CD4-positive, alpha-beta T cell treated with Interleukin-6 for 4 hours (primary cell): ENCODE measurements at places on chromosomes 4 and X.

GRCh38 chr4:23061431-23061830 is 368.7 kb downstream of the GBA3 start:
- no peak for DNase-seq

DNA sequence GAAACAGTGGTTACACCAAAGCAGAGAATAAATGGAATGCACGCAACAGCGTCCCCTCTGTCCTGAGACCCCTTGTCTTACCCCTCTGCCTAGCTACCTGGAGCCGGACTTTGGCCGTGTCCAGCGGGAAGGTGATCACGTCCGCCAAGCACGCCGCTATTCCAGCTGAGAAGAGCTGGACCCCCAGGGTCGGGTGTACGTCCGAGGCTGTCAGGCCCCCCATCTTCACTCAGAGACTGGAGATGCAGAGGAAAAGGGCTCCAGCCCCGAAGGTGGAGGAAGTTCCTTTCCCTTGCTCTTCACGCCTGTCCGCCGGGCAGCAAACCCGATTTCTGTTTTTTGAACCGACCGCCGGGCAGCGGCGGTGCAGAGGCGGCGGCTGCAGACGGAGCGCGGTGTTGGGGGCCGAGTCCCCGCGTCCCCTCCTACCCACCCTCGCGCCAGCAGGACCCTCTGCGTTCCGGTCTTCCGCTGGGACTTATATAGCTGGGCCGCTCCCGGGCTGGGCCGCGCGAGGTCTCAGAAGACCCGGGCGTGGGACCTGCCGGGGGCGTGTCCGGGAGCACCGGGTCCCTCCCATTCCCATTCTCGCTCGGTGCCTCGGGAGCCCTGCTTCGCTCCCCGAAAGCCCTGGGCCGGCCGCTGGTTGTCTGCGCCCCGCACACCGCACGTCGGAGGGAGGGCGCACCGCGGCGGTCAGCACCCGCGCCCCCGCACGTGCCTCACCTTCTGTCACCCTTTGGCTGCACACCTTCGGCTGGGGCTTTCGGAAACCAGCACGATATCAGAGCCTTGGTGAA is at the start of gene UCP1:
Gene UCP1 (minus strand): TSS at position 455 of the 800 bp plus-strand sequence. CDS start 232 bp downstream, at position 223.
- DNase-seq = no peak

DNA sequence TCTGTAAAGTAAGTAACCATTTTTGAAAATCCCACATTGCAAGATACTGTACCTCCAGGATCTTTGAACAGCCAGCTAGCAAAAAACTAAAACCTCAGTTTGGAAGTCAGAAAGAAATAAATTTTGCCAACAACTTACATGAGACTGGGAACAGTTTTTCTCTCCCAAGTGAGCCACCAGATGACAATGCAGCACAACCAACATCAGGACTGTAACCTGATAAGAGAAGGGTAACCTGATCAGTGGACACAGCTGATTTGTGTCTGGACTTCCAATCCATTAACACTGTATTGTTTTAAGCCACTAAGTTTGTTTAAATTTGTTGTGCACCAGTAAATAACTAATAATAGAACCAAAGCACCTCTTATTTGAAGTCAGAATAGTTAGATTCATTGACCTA is 923.3 kb downstream of the FAT4 start:
- DNase-seq = no peak

GRCh38 chr4:184583738-184584502 is 65.3 kb downstream of the CASP3 start:
- DNase-seq = no peak

DNA sequence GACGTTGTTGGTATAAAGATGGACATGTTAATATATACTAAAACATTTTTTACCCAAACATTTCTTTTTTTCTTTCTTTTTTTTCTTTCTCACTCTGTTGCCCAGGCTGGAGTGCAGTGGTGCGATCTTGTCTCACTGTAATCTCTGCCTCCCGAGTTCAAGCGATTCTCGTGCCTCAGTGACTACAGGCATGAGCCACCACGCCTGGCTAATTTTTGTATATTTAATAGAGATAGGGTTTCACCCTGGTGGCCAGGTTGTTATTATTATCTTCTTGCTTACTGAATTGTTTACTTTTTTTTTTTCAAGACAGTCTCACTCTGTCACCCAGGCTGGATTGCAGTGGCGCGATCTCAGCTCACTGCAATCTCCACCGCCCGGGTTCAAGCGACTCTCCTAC is 68.8 kb downstream of the HOPX start:
- no peak for DNase-seq

- no peak for DNase-seq
Observed at GRCh38 chr4:147830987-147831386, 99.1 kb downstream of the ARHGAP10 start.

DNA sequence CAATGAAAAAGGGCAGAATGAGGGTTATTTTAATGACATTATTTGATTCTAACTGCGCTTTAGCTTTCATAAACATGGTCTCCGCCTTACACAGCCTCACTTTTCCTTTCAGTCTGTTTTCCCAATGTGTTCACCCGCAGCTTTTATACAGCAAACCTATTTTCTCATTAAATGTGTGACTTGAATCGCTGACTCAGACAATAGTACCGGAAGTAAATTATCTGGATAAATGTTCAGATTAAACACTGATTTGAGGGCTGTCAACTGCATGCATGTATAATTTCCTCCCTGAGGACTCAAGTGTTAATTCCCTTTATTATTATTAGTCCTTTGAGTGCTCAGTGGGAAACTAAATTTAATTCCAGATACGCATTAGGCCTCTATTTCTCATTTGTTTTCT is 117.3 kb downstream of the FAM133A start:
- DNase-seq = no peak

DNA sequence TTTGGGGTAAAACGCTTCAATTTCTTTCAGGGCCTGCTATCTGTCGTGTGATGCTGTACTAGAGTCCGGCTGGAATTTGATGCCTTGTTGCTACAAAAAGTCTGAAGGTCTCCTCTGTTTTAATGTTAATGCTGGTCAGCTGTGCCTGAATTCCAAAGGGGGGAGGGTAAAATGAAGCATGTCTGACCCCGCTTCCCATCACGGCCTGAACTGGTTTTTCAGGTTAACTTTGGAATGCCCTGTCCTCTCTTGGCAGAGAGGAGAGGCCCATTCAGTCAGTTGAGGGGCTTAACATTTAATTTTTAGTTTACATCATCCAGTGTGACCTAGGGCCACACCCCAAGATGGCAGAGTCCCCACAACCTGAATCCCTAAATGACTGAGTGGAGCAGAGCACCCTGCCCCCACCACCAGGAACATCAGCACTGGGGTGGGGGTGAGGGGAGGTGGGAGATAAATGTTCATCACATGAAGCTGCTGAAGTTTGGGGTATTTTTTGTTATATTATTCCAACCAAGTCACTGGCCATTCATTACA is 47.9 kb upstream of the GPR78 start:
- DNase-seq = no peak

GRCh38 chr4:123286903-123287466 is 109.6 kb upstream of the SPRY1 start:
- no peak for DNase-seq

DNA sequence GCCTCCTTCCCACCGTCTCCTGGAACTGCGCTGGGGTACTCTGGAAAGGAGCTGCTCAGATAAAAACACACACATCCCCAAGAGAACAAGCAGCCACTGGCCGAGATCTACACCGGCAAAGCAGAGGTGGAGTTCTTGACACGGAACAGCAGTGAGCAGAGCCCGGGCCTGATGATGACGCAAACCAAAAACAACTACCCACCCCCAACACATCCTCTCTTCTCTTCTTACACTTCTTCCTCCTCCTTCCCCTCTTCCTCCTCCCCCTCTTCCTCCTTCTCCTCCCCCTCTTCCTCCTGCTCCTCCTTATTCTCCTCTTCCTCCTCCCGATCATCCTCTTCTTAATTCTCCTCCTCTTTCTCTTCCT is 4.6 kb downstream of the PNMA5 start:
- peak; percentile 14 for DNase-seq

GRCh38 chrX:146707781-146708180 is 101.8 kb upstream of the CXorf51B start:
- no peak for DNase-seq

GRCh38 chr4:15906020-15906443 is 32.5 kb downstream of the FGFBP1 start:
- no peak for DNase-seq

- DNase-seq = no peak
Observed at GRCh38 chrX:20042221-20042620, 51.4 kb upstream of the BCLAF3 start.

- DNase-seq = peak; percentile 65
Observed at GRCh38 chrX:53284684-53285447, 3.5 kb upstream of the IQSEC2 start.

DNA sequence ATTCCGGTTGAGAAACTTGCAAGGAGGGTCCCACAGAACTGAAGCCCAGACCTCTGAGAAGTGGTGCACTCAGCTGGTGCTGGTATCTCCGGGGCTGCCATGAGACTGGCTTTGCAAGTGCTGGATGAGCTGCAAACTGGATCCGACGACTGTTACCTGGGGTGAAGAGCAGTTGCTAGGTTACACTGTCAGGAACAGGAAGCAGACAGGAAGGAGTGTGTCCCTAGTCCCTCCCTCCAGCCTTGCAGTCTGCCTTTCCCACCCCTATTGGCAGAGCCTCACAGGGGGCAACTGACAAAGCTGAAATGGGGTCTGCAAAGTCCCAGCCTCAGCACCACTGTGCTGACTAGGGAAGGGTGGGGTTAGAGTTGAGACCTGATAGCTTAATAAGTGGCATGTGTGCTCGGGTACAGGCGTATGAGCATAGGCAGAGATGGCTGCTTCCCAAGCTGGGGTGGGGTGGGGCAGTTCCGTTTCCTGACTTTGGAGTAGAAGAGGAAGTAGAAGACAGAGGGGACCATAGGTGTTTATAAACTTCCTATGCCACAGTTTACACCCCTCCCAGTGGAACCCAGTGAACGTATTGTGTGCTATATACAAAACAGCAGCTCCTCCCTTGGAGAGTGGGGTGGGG is 18.0 kb downstream of the PPEF1 start:
- DNase-seq = no peak

- DNase-seq = no peak
Observed at GRCh38 chr4:40471923-40472322, 136.8 kb downstream of the CHRNA9 start.

DNA sequence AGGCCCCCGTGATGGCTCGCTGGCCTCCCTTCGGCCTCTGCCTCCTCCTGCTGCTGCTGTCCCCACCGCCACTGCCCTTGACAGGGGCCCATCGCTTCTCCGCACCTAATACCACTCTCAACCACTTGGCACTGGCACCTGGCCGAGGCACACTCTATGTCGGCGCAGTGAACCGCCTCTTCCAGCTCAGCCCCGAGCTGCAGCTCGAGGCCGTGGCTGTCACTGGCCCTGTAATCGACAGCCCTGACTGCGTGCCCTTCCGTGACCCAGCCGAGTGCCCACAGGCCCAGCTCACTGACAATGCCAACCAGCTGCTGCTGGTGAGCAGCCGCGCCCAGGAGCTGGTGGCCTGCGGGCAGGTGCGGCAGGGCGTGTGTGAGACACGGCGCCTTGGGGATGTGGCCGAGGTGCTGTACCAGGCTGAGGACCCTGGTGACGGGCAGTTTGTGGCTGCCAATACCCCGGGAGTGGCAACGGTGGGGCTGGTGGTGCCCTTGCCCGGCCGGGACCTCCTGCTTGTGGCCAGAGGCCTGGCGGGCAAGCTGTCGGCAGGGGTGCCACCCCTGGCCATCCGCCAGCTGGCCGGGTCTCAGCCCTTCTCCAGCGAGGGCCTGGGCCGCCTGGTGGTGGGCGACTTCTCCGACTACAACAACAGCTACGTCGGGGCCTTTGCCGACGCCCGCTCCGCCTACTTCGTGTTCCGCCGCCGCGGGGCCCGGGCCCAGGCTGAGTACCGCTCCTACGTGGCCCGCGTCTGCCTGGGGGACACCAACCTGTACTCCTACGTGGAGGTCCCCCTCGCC is 3.0 kb downstream of the PLXNB3 start:
- no peak for DNase-seq

- no peak for DNase-seq
Observed at GRCh38 chr4:48664938-48665337, 115.1 kb downstream of the FRYL start.

GRCh38 chr4:91837608-91838029 is 466.1 kb upstream of the GRID2 start:
- DNase-seq = no peak

GRCh38 chr4:87575408-87575807 is 32.9 kb upstream of the DSPP start:
- no peak for DNase-seq

DNA sequence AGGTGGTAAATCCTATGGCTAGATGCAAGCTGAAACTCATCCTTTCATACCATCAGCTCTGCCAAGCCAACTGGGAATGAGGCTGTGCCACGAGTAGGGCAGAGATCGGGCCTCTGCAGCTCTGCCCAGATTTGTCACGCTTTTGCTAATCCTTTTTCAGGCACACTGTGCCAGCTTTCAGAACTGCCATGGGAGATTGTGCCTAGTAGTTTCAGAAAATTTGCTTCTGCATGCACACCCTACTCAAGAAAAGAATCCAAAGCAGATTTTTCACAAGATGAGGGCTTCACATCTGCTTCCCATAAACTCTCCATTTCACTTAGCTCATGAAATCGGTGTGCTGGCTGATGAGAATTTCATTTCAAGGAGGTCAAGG is 3.3 kb upstream of the ADH7 start:
- no peak for DNase-seq

DNA sequence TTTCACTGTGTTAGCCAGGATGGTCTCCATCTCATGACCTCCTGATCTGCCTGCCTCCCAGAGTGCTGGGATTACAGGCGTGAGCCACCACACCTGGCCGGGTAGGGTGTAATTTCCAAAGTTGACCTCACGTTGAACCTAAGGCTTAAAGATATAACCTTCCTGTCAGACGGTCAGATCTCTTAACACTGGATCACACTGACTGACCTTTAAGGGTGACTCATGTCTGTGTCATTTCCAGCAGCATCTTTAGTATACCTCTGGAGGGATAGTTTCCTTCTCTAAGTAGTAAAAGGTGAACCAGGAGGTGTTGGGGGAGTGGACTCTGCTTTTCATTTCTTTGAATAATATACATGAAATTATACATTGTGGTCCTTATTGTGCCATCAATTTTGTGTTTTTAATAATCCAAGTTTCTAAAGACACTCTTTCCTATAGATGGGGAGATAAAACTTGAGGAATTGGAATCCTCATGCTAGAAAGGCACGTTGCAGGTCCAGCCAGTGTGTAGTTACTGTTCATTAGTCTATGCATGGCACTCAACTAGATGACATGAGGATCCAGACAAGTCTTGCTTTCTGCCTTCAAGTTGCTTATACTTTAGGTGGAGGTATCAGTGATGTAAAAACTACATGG is 45.7 kb downstream of the ARHGAP10 start:
- DNase-seq = no peak

DNA sequence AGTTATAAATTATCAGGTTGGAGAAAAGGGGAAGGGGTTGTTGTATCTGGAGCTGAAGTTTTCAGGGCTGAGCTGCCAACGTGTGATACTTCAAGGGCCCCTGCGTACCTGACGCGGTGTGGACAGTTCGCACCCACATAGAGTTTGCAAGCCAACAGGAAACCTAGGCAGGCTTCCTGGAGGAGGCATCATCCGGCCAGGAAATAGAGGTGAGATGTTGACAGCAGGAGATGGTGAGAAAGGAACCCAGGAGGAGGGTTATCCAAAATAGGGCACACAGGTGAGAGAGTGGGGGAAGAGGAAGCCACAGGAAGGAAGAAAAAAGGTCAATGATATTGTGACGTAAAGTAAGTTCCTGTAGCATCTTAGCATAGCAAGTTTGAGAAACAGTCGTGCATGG is 127.2 kb downstream of the DHRSX start:
- DNase-seq = peak; percentile 10

GRCh38 chr4:142316025-142316424 is 530.1 kb downstream of the INPP4B start:
- no peak for DNase-seq
